Activated naive CD4-positive, alpha-beta T cell treated with anti-CD3 and anti-CD28 coated beads for 36 hours (primary cell): ENCODE measurements at places on chromosomes 13 and 19.

DNA sequence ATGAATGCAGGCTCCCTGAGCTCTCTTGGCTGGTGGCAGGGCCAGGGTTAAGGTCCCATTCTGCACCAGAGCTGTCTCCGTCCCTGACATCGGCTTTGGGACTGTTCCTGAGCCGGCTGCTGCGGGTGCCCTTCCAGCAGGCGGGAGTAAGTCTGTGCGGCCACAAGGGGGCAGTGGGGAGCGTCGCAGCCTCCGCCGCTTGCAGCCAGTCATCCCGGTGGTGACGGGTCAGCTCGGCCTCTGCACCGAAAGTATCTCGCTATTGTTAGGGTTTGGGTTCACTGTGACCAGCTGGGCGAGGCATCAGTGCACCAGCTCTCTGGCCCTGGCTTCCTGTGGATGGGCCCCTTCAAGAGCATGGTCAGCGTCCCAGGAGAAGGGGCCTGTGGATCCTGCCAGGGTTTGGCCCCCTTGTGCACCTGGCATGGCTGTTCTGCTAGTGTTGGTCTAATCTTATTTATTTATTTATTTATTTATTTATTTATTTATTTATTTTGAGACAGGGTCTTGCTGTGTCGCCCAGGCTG is 15.1 kb downstream of the NDUFB7 start:
- DNase-seq, result peak; percentile 79

- peak; percentile 38 for DNase-seq
Observed at GRCh38 chr13:23966691-23967615, 69.7 kb upstream of the C1QTNF9B start.

DNA sequence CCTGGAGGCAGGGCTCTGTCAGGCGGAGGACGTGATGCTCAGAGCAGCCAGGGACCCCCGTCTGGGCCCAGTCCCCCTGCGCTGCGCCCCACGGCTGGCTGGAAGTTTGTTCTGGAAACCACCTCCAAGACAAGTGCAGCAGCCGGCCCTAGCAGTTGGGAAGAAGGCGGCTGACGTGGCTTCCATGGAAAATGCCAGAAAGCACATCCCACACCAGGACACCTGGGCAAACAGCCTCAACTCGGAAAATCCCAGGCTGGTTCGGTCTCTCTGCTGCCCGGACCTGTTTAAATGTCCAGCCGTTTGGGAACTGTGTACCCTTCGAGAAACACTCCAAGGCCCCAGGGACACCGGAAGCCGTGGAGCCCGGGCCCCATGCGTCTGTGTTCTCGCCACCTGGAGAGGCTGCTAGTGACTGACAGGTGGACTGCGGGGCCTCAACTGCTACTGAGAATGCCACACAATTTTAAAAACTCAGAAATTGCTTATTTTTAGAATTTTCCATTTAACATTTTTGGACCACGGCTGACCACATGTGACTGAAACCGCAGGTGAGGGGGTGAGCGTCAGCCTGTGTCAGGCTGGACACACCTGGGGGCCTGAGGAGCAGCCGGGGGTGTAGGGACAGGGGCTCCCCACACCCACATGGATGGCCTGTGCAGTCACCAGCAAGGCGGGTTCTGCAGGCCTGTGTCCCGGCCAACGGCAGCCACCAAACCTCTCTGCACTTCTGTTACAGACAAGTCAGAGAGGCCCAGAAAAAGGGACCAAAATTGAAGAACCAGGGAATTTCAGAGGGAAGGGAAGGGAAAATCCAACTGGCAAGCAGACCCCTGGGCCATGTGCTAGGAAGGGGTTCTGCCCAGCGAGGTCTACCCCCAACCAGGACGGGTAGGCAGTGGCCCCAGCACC is 31.7 kb downstream of the RASA3 start:
- DNase-seq, result no peak

DNA sequence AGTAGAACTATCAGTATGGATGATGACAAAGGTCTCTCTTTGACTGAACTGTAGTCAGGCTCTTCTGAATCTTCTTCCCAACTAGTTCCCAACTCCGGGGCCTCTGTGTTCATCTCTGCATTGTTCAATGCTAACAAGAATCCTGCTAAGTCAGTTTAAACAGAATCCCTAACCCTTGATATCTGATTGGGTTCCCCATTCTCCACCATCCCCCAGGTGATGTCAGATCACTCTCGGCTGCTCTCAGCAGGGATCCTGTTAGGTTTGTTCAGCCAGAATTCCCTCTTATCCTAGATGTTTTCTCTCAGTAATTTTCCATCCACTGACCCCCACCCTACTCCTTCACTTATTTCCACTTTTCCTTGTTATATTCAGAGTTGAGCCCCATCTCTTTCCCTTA is 223.6 kb downstream of the RGCC start:
- no peak for DNase-seq

GRCh38 chr13:52899206-52899605 is 50.8 kb upstream of the PCDH8 start:
- no peak for DNase-seq
